ENCODE measurements at places on chromosomes 4 and X.

- DNase-seq: no peak
These were observed 42.7 kb upstream of the MGST2 start for GRCh38 chr4:139622901-139623381.

GRCh38 chr4:133058701-133059100 lies 90.4 kb upstream of the PCDH10 start:
- DNase-seq: no peak

DNA sequence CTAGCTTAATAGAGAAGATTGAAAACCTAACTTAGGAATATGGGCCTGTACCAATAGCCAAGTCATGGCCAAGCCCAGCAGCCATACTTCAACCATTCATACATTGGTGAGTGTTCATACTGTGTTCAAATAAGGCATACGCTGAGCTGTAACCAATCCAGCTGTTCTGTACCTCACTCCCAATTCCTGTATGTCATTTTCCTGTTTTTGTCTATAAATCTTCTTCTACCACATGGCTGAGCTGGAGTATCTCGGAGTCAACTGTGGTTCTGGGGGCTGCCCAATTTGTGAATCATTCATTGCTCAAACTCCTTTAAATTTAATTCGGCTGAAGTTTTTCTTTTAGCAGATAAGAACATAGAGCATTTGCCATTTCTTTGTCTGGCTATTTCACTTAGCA lies 195.3 kb upstream of the ANKRD50 start:
- no peak for DNase-seq

- no peak for DNase-seq
These were observed 9.6 kb upstream of the UVSSA start for GRCh38 chr4:1337376-1337831.

DNA sequence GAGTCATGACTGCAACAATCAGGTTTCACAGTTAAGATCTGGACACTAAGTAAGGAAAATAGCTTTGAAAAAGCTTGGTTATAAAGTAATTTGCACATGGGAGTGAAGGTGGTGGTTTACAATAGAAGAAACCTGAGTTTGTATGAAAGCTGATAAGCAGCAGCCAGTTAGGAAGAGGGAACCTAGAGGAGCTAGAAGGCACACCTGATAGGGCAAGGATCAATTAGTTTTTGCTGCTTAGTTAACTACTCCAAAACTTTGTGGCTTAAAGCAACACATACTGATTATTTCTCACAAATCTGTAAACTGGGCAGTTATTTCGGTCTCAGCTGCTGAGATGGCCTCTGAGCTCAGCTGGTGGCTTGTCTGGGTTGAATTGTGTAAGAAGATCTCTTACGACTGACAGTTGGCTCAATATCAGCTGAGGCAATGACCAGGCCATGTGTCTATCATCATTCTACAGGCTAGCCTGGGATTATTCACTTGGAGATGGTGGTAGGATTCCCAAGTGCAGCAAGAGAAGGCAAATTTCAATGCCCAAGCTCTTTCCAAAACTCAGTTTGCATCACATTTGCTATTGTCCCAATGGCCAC lies 255.0 kb upstream of the PITX2 start:
- DNase-seq: no peak

GRCh38 chr4:106365613-106366012 lies 3.0 kb downstream of the GIMD1 start:
- DNase-seq: no peak

DNA sequence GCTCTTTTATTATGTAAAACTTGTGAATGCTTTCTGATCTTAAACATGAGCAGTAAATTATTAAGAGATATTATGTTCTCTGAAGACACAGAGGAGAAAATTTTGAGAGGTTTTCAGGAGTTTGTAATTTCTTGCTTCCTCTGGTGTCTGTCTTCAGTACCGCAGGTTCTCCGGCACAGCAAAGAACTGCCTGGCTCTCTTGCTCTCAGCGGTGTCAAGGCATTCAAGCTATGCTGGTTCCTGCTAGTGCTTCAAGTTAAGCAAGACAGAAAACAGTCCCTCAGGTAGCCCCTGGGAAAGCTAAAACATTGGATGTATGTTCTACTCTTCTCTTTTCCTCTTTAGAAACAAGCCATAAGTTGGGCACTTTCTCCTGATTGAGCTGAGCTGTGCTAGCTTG lies 120.2 kb upstream of the CENPE start:
- DNase-seq: no peak

DNA sequence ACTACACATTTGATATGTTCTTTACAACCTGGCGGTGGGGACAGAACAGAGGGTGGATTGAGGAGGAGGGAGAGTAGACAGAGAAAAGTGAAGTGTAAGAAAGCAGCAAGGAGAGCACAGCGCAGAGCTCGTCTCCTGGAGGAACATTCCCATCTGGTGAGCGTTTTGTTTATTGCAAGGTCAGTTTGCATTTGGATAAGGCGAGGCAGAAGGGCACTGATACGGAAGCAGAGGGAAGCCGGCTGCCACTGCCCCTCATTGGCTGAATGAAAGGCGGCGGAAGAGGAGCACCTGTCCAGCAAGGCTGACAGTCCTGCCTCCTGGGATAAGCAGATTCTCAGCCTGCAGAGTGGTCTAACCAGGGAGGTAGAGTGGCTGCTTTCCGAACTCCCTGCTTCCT lies 83.2 kb downstream of the GPR143 start:
- no peak for DNase-seq

GRCh38 chr4:99885063-99885664 lies 9.1 kb downstream of the LAMTOR3 start:
- DNase-seq: no peak

- DNase-seq: no peak
These were observed 12.2 kb upstream of the TMEM128 start for GRCh38 chr4:4260185-4260751.

DNA sequence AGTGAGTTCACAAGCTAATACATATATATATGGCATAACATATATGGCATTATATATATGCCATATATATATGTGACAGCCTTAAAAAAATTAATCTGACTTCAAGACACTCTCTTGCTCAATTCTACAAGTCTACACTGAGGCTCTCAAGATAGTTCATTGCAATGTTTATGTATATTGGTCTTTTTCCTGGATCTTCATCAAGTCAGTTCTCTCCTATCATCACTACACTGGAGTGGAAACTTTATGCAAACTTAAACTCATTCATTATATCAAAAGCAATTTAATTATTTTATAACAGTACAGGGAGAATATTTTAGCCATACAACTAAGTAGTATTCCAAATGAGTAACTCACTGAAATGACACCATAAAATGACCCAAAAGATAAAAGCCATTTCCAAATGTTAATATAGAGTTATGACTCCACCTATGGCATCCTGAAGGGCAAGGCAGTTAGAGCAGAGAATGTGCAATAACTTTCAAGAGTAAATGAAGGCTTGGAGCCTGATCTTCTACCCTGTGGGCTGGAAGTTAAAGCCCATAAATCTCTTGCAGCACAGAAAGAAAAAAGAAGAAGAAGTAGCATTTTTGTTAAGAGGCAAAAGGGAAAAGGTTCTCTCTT lies 176.3 kb upstream of the SLIT2 start:
- no peak for DNase-seq

DNA sequence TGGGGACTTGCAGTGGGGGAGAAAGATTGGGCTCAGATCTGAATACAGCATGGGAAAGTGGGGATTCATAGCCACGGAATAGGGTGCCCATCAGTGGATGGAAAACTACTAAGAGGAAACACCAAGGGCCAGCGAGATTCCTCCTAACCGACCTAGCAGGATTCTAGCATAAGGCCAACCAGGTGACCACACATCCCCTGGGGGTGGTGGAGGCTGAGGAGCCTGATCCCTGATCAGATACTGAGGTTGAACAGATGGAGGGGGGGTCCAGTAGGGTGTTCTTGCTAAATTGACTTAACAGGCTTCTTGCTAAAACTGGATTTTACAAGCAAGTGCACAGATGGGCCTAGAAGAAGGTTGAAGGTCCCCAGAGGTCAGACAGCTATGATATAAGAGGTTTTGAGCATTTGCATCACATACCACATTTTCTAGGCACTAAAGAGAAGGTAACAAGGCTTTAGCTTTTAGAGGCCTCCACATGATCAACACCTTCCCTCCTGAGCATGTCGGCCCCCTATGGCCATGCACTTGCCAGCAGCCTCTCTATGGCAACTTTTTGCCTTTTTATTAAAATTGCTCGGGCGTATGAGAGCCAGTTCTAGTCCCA lies 69.1 kb upstream of the PUDP start:
- DNase-seq: no peak

- peak; percentile 30 for DNase-seq
These were observed 187.7 kb upstream of the NUDT10 start for GRCh38 chrX:51144828-51145442.

GRCh38 chr4:16222957-16223527 lies 3.2 kb downstream of the TAPT1 start:
- no peak for DNase-seq

GRCh38 chrX:123906557-123907316 lies 46.9 kb downstream of the XIAP start:
- no peak for DNase-seq

- no peak for DNase-seq
These were observed 8.1 kb upstream of the TBC1D25 start for GRCh38 chrX:48531358-48531959.

GRCh38 chr4:38088321-38088720 lies 128.1 kb downstream of the PTTG2 start:
- DNase-seq: no peak

GRCh38 chr4:180009316-180009715 lies 2233.9 kb upstream of the TENM3 start:
- no peak for DNase-seq

GRCh38 chr4:6595897-6596537 lies 21.0 kb downstream of the MAN2B2 start:
- no peak for DNase-seq

DNA sequence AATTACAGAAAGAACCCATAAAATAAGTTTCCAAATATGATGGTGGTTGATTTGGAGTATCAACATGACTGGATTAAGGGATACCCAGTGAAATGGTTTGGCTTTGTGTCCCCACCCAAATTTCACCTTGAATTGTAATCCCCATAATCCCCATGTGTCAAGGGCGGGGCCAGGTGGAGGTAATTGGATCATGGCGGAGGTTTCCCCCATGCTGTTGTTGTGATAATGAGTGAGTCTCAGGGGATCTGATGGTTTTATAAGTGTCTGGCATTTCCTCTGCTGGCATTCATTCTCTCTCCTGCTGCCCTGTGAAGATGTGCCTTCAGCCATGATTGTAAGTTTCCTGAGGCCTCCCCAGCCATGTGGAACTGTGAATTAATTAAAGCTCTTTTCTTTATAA lies 39.1 kb downstream of the WDFY3 start:
- DNase-seq: no peak

GRCh38 chr4:79756140-79756895 lies 316.7 kb downstream of the ANTXR2 start:
- DNase-seq: no peak

GRCh38 chr4:5138389-5138788 lies 87.1 kb downstream of the STK32B start:
- no peak for DNase-seq

DNA sequence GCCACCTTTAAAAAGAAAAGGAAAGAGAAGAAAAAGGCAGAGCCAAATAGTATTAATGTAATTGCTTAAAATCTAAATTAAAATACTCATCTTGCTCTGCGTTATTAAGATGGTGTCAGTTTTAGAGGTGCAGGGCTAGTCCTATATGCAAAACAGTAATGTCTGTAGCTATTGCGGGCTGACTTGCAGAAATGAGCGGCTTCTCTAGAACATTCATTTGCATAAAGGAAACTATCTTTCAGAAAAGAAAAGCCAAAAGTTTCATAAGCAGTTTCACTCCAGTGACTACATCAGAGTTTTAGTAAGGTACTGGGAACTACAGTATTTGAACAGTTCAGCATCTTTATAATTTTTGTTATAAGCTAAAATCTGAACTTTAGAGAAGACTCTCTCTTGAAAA lies 6.0 kb downstream of the SMAD1 start:
- no peak for DNase-seq

GRCh38 chrX:27893871-27894270 lies 86.1 kb downstream of the MAGEB10 start:
- DNase-seq: no peak

DNA sequence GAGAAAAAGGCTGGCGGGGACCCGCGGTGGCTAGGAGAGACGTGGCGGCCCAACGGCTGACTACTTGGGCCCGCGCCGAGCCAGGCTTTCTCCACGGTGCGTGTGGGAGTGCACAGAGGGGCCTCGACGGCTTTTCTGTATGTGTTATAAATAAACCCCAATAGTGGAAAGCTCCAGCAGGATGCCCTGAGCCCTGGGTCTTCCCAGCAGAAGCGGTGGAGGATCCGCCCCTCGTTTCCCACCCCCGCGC lies 268 bp upstream of the PRRG1 start:
- DNase-seq: no peak

DNA sequence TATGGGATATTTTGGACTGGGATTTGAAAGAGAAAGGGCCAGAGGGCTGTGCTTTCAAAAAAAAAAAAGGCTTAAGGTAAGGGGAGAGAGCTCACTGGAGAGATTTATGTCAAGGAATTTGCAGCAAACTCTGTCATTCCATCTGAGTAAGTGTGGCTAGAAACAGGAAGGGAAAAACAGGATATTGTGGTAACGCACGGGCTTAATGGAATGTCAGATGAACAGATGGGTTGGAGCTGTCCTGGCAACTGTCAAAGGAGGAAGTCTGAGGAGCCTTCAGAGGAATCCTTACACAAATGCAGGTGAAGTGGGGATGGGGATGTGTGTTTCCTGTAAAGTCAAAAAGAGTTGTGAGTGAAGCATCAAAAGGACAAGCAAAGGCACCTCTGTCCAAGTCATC lies 15.1 kb upstream of the NKX3-2 start:
- DNase-seq: no peak

DNA sequence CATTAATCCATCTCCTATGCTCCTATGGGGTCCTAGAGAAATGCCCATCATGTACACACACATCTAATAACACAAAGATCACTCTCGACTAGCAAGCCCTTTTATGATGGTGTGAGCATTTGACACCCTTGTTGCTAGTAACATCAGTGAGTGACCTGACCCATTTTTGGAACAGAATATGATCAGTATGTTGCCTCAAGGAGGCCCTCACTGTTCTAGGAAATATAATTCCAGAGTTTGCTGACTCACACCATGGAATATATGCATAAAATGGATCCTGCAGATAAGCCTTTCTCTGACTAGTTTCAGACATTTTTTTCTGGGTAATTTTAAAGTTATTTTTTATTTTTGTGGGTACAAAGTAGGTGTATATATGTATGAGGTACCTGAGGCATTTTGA lies 121.8 kb downstream of the AR start:
- DNase-seq: no peak

DNA sequence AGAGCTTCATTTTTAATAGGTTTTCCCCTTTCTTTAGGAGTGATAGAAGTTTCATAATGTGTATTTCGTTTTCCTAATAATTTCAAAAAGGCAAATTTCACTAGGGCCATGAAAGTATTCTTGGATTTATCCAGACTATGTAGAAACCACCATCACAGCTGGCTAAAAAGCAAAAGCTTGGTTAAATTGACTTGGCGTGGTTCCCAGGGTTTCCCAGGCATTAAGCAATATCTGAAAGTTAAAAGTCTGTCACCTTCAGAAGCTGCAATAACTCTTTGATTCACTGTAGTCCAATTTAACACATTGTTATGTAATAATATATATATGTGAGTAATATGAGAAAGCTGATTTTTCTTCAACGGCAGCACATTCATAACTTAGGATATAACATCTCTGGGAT lies 38.3 kb downstream of the NDNF start:
- DNase-seq: no peak

- DNase-seq: no peak
These were observed 62.4 kb downstream of the TRMT44 start for GRCh38 chr4:8502836-8503585.

- no peak for DNase-seq
These were observed 276.4 kb downstream of the IL15 start for GRCh38 chr4:141912831-141913230.

GRCh38 chr4:39626261-39626660 lies 12.4 kb downstream of the SMIM14 start:
- no peak for DNase-seq

Data from left hindlimb (tissue), 1 donor.